MCF 10A (cell line): ENCODE measurements at places on chromosomes 2 and 18. TPM values are rescaled to one million over a fixed set of nuclear protein-coding genes. Genes with fewer than 3 reads are reported as not detected.

DNA sequence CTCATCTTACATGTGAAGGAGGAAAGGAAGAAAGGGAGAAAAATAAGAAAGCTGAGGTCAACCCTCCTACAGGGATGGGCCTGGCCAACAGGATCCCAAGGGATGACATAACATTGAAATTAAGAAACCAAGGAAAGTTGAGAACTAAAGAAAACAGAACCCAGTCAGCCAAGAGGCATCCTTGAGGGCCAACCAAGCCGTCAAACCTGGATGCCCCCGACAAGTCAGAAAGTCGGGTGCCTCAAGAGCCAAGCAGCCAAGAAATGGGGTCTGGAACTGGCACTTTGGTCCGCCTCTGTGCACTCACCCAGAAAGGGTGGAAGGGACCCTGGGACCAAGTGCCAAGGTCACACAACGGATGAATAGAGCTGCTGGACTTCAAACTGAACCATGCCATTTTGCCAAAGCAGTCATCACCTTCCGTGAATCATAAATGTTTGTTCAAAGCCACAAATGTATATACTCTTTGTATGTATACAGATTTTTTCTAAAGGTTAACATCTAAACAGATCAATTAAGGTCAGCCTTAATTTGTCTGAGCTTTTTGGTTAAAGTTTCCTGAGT is 27.0 kb upstream of the PTPN4 start:
- DNase-seq, result no peak
- no peaks in the 10 kb centered on the region for H3K27me3 ChIP-seq
- peaks cover 5% of the 10 kb centered on the region for H3K4me1 ChIP-seq
- no peak overlapping the region for H3K27ac ChIP-seq

DNA sequence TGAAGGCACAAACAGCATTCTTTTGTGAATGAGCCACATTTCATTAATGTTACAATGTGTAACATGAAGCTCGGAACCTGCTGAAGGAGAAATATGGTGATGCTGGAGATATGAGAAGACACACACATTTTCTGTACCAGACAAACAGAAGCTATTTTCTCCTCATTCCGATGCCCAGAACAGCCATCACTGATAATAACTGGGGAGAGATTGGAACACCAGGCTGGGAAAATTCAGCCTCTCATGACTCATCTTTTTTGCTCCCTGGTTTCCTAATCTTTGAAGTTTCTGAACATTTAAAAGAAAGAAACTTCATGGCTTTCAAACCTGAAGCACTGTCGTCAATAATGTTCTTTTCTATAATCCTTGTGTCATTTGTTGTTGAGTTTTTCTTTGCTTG is 110.9 kb downstream of the LYPD6 start:
- no peaks in the 10 kb centered on the region for H3K4me1 ChIP-seq
- DNase-seq, result no peak
- no peaks in the 10 kb centered on the region for H3K36me3 ChIP-seq
- no peak overlapping the region for H3K4me3 ChIP-seq
- no peaks in the 10 kb centered on the region for H3K27me3 ChIP-seq
- no peak overlapping the region for H3K27ac ChIP-seq

GRCh38 chr18:11710578-11710977 is 21.5 kb downstream of the GNAL start:
- H3K4me3 ChIP-seq, result no peak overlapping the region
- H3K4me1 ChIP-seq, result peaks cover 10% of the 10 kb centered on the region
- H3K36me3 ChIP-seq, result no peaks in the 10 kb centered on the region
- no peak for DNase-seq

GRCh38 chr2:177474301-177474700 is 81.7 kb downstream of the AGPS start:
- peaks cover 32% of the 10 kb centered on the region for H3K36me3 ChIP-seq
- peaks cover 10% of the 10 kb centered on the region for H3K4me1 ChIP-seq
- no peaks in the 10 kb centered on the region for H3K27me3 ChIP-seq
- H3K27ac ChIP-seq, result peak overlapping the region; percentile 52

GRCh38 chr2:54549917-54550518 is 93.9 kb downstream of the SPTBN1 start:
- no peaks in the 10 kb centered on the region for H3K36me3 ChIP-seq
- H3K27me3 ChIP-seq, result no peaks in the 10 kb centered on the region
- no peak overlapping the region for H3K4me3 ChIP-seq
- peaks cover 29% of the 10 kb centered on the region for H3K4me1 ChIP-seq

Gene SDC1
- 214 and 232 TPM in 2 replicates for total RNA-seq

Gene C2orf78
- not detected in 2 replicates for total RNA-seq

Gene FBXO36
- total RNA-seq, result 2.2 and 3.6 TPM in 2 replicates

Gene TRIM43
- total RNA-seq, result not detected in 2 replicates
